ENCODE measurements at places on chromosomes 6 and 20. TPM values are rescaled to one million over a fixed set of nuclear protein-coding genes. Genes with fewer than 3 reads are reported as not detected.

TNF gene
- not detected for total RNA-seq

- H3K4me1 ChIP-seq = no peaks in the 10 kb centered on the region
- no peaks in the 10 kb centered on the region for H3K36me3 ChIP-seq
- peaks cover 33% of the 10 kb centered on the region for H3K27me3 ChIP-seq
- DNase-seq = no peak
- H3K27ac ChIP-seq = no peak overlapping the region
These were observed 22.3 kb downstream of the BNIP5 start for GRCh38 chr6:36314221-36315014.

GRCh38 chr20:25339608-25340007 is 51.0 kb downstream of the ABHD12 start:
- H3K36me3 ChIP-seq = no peaks in the 10 kb centered on the region
- H3K27ac ChIP-seq = no peak overlapping the region
- H3K4me3 ChIP-seq = no peak overlapping the region

FOXQ1 gene
- total RNA-seq = 0.15 TPM

TPX2 gene
- total RNA-seq = 51.0 TPM

KCNK16 gene
- not detected for total RNA-seq

DNA sequence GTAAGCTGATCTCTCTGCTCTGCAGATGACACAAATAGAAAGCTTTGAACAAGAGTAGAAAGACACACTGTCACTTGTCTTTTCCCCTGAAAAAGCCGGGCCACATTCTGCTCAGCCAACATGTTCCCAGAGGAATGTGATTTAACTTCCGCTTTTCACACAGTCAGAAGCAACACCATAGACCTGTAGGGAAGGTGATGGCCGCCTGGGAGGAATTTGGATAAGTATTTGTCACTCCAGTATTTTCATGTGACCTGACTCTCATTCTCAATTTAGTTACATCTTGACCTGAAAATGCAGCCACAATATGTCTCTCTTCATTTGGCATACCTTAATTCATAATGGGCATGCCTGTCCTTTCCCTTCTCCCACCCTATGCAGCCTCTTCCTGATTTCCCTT is 2.0 kb upstream of the GRM1 start:
- H3K27ac ChIP-seq = no peak overlapping the region
- no peak overlapping the region for H3K4me3 ChIP-seq
- H3K27me3 ChIP-seq = peaks cover 30% of the 10 kb centered on the region
- H3K4me1 ChIP-seq = peaks cover 4% of the 10 kb centered on the region
- no peak for DNase-seq
- no peaks in the 10 kb centered on the region for H3K36me3 ChIP-seq

- no peak overlapping the region for H3K27ac ChIP-seq
- peaks cover 11% of the 10 kb centered on the region for H3K27me3 ChIP-seq
- H3K4me1 ChIP-seq = peaks cover 14% of the 10 kb centered on the region
- no peak overlapping the region for H3K4me3 ChIP-seq
These were observed 293.9 kb downstream of the KHDC1L start for GRCh38 chr6:72931325-72931887.

- H3K27me3 ChIP-seq = no peaks in the 10 kb centered on the region
- no peak overlapping the region for H3K27ac ChIP-seq
- DNase-seq = no peak
- H3K4me3 ChIP-seq = no peak overlapping the region
- peaks cover 19% of the 10 kb centered on the region for H3K4me1 ChIP-seq
These were observed 2.4 kb upstream of the MYLK4 start for GRCh38 chr6:2753110-2753489.

- peaks cover 11% of the 10 kb centered on the region for H3K4me1 ChIP-seq
- peaks cover 8% of the 10 kb centered on the region for H3K36me3 ChIP-seq
- H3K27ac ChIP-seq = no peak overlapping the region
- no peak overlapping the region for H3K4me3 ChIP-seq
These were observed 165.5 kb upstream of the SCGN start for GRCh38 chr6:25486550-25486949.

DNA sequence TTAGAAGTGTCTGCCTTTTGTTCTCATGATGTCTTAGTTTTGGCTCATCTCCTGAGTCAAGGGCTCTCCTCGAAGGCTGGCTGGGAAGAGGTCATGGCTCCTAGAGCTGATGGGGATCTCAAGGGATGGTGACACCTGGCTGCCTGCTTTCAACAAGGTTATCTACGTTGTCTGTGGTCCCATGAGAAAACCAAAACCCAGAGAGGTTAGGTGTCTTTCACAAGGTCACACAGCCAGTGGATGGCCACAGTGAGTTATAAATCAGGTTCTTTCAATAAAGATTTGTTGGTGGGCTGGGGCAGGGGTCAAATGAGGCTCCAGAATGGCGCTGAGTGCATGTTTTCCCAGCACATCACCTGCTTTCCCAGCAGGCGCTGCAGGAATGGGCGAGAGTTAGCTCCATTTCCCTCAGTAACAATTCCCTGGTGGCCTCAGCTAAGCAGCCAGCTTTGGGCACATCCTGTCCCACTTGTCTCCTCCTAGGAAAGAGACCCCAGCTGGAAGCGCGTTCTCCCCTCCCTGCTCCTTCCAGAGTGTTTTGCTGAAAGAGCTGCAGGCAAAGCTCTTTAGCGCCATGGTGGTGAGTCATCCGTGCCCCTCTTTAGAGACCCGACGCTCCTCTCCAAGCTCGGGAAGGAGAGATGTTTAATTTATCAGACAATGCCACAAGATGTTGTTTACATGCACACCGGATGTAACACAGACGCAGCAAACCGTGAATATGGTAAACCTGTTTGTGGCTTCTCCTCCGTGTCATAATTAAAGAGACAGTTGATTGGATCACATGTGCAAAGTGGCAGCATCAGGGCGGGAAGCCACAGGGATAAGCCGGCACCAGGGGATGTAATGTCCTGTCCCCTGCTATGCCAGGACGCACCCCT is 109.7 kb downstream of the LRFN2 start:
- peaks cover 7% of the 10 kb centered on the region for H3K27me3 ChIP-seq
- H3K36me3 ChIP-seq = no peaks in the 10 kb centered on the region
- DNase-seq = no peak
- peaks cover 8% of the 10 kb centered on the region for H3K4me1 ChIP-seq
- H3K4me3 ChIP-seq = no peak overlapping the region

DNA sequence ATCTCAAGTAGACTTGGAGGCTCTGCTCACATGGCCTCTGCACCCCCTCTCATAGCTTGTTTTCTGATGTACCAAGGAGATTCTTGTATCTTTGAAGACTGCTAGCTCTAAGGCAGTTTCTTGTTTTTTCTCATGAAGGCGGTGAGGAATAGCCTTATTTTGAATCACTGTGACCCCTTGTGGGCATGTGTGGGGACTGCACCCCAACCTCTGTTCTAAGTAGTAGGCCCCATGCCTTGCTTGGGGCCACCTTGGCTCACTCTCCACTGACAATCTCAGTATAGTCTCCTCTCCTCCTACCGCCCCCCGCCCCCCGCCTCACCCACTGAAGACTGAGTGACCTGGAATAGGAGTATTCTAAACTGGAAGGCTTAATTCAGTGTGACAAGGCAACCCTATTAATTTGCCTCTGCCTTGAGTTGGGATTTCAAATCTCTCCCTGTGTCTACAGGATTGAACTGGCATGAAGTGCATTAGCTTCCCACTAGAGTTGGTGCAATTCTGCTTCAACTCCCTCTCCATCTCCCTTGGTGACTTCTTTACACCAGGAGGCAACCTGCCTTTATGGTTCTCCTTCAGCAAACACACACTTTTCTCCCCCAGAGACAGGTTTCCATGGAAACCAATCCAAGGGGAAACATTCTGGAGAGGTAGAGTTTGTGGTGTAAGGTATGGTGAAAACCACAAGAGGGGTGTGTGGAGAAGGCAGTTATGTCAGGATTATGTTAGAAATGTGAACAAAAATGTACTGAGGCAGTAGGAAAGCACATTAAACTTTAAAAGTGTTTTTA is 75.4 kb upstream of the ECI2 start:
- no peaks in the 10 kb centered on the region for H3K27me3 ChIP-seq
- no peaks in the 10 kb centered on the region for H3K36me3 ChIP-seq
- H3K27ac ChIP-seq = no peak overlapping the region
- peaks cover 6% of the 10 kb centered on the region for H3K4me1 ChIP-seq
- H3K4me3 ChIP-seq = no peak overlapping the region

DNA sequence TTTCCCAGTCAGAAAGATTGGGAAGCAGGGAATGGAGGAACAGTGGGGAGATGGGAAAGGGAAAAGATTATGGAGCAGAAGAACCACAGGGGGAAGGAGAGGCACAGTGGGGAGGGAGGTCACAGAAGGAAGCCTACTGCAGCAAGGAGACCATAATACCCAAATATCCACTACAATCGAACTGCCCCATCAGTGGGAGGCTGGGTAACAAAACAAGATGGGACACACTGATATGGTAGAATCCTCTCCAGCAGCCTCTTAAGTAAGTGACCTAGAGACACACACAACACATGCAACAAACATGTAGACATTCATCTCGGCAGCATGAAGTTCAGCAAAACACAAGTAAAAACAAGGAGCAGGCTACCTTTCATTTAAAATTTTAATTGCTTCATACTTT is 4.8 kb upstream of the FOXP4 start:
- no peak overlapping the region for H3K4me3 ChIP-seq
- no peak overlapping the region for H3K27ac ChIP-seq
- peaks cover 10% of the 10 kb centered on the region for H3K4me1 ChIP-seq
- no peak for DNase-seq
- peaks cover 11% of the 10 kb centered on the region for H3K27me3 ChIP-seq

DNA sequence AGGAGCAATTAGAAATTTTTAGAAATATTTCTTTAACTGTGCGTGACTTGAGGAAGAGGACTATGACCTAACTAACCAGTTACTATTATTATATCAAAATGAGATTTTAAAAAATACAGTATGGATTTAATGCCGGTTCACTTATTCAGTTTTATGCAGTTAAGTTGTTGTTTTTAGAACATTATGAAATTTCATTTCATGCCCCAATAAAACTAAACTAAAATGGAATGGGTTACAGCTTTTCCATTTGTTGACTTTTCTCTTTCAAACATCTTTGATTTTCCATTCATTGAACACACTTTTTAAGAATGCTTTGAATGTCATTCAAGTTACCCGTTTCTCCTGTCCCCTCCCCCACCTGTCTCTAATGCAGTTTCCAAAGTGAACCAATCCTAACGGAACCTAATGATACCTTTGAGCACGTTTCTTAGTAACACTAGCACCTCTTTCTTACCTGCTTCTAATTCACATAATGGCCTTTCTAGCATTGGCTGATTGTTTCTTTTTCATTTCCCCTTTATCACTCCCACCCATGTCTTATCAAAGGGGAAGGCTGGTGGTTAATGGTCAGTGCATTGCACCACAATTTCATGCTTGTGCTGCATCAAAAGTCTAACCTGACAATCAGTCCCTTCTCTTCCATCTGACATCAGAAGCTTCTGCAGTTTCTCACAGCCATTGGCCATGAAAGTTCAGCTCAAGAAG is 262.2 kb upstream of the TAB2 start:
- no peak overlapping the region for H3K27ac ChIP-seq
- DNase-seq = no peak
- H3K27me3 ChIP-seq = no peaks in the 10 kb centered on the region
- no peak overlapping the region for H3K4me3 ChIP-seq
- peaks cover 1% of the 10 kb centered on the region for H3K36me3 ChIP-seq

- H3K36me3 ChIP-seq = no peaks in the 10 kb centered on the region
- H3K4me1 ChIP-seq = peaks cover 8% of the 10 kb centered on the region
- DNase-seq = no peak
- no peak overlapping the region for H3K4me3 ChIP-seq
- no peak overlapping the region for H3K27ac ChIP-seq
These were observed 93.5 kb downstream of the ADGRG6 start for GRCh38 chr6:142395266-142395665.

DNA sequence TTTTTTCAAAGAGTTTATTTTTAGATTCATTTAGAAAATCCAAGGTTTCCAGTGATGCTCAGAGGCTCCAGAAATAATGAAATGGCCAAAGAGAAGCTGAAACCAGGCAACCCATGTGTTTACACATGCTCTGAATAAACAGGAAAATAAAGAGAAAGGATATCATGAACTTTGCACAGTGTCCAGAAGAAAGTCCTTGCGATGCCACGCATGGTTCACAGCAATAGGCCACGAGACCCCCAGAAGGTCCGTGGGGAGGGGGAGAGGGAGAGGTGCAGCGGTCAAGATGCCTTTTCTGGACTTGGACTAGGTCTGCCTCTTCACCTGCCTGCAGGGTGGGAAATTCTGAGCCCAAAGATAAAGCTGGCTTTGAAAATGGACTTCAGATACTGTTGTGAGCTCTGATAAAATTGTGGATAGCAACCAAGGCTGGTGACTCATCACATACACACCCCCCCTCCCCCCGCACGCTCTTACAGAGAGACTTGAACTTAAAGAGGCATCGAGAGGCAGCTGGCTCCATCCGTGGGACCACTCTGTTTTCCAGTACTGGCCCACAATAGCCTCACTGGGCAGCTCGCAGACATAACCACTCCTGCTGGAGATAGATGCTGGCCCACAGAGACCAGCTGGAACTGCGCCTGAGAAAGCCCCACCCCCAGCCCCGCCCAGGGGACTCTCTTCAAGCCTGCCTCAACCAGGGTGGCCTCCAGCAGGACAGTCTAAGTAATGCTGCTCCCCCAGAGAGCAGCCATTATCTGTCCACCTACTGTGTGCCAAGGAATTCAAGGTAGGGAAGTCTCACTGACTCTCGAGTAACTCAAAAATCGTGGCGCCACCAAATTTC is 21.2 kb upstream of the NFATC2 start:
- no peak for DNase-seq
- H3K36me3 ChIP-seq = no peaks in the 10 kb centered on the region
- H3K4me3 ChIP-seq = peak overlapping the region; percentile 82
- H3K27ac ChIP-seq = peak overlapping the region; percentile 98
- H3K4me1 ChIP-seq = peaks cover 46% of the 10 kb centered on the region

DNA sequence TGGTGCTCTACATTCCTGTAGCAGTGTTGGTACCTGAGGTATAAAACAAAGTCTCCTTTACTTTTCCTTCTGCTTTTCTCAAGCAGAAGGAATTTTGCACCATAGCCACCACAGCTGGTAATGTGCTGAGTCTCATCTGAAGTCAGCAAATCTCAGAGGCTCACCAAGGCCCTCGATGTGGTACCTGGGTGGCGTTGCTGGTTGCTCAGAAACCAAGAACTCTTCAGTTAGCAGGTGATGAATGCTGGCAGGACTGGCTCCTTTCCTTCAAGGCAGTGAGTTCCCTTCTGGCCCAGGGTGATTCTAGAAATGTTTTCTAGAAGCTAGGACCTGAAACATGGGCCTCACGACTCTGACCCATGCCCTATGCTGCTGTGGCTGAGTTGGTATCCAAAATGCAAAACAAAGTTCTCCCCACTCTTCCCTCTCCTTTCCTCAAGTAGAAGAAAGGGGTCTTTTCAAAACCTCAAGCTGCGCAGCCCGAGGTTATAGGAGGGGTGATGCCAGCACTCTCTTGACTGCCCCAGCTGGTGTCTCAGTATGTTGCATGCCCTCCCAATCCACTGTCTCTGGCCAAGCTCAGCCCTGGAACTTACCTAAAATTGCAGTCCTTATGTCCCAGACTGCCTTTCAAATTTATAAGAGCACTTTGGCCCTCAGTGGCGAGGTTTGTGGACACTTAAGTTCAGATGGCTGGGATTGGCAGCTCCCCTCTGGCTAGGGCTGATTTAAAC is 592.3 kb downstream of the FRK start:
- no peak for DNase-seq
- H3K36me3 ChIP-seq = no peaks in the 10 kb centered on the region
- no peaks in the 10 kb centered on the region for H3K4me1 ChIP-seq
- H3K27me3 ChIP-seq = peaks cover 2% of the 10 kb centered on the region
- no peak overlapping the region for H3K27ac ChIP-seq

- H3K4me1 ChIP-seq = no peaks in the 10 kb centered on the region
- H3K27ac ChIP-seq = no peak overlapping the region
- DNase-seq = no peak
These were observed 8.6 kb downstream of the AARS2 start for GRCh38 chr6:44304282-44305199.

ERVFRD-1 gene
- total RNA-seq = not detected
